GM20000 (cell line): ENCODE measurements at places on chromosomes 7 and 10.

- DNase-seq: peak; percentile 16
Measured at GRCh38 chr7:148060724-148061123, 529.8 kb upstream of the C7orf33 start.

DNA sequence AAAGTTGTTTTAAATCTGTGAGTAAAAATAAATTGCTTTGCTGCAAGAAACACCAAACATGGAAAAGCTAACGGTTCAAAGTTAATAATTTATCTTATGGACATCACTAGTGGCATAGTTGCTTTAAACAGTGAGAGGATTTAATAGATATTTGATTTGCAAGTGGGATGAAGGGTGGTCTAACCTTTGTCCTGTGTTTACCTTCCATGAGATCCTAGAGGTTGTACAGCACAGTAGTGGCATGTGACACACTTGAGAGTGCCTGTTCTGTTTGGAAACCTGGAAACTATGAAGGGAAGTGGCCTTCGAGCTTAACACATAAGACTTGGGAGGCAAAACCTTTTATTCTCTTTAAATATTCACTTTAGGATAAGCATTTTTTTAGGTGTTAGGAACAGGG, 16.0 kb downstream of the EGFR start:
- no peak for DNase-seq

GRCh38 chr7:151317936-151318335, 23.7 kb upstream of the NUB1 start:
- no peak for DNase-seq

- DNase-seq: no peak
Measured at GRCh38 chr7:12303495-12303894, 92.4 kb downstream of the TMEM106B start.

DNA sequence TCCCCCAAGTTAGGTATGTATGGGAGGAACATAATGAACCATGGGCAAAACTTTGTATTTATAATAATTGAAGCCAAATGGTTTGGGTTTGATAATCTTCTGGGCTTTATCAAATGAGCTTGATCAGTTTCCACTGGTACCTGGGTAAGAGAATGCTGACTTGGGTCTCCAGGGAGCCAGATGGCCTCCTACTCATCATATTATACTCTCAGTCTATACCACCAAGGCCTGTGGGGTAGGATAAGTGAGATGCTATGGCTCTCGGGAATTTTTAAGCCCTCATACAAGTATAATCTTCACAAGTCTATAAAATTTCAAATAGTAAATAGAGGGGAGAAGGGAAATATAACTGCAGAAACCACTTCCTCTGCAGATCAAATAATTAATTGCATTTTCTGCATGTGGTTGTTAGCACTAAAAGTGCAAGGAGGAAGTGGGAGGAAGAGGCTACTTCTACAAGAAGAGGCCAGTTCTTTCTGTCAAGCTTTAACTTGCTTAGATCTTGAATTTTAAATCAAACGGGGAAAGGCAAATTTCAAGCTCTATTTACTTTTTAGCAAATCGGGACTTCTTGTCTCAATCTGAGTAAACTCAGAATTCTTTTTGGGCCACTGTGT, 349.0 kb downstream of the SORCS1 start:
- DNase-seq: no peak

DNA sequence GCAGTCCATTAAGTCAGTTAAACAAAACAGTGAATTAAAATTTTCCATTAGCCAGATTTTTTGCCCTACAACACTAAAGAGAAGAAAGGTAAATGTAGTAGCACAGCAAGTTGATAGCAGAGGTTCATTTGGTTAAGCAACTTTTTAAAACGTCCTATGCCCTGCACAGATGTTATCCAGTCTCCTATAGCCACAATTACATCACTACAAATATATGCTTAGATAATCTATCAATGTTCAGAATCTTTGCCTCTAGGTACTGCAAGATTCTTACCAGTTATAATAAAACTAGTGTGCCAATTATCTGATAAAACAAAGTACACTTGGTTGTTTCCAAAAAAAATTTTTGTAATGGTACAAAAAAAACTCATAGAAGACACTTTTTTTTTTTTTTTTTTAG, 175.5 kb upstream of the MYO3A start:
- DNase-seq: no peak

- DNase-seq: no peak
Measured at GRCh38 chr7:128154504-128154903, 86.6 kb upstream of the LEP start.

GRCh38 chr7:138000081-138000701, 1.7 kb downstream of the CREB3L2 start:
- no peak for DNase-seq

DNA sequence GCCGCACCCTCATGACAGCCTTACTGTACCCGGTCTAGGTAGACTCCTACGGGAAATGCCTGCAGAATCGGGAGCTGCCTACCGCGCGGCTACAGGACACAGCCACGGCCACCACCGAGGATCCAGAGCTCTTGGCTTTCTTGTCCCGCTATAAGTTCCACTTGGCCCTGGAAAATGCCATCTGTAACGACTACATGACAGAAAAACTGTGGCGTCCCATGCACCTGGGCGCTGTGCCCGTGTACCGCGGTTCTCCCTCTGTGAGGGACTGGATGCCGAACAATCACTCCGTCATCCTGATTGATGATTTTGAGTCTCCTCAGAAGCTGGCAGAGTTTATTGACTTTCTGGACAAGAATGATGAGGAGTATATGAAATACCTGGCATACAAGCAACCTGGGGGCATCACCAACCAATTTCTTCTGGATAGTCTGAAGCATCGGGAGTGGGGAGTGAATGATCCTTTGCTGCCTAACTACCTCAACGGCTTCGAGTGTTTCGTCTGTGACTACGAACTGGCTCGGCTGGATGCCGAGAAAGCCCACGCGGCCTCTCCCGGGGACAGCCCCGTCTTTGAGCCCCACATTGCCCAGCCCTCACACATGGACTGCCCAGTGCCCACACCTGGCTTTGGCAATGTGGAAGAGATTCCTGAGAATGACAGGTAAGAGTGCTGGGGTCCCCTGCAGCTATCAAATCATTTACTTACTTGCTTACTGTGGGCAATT, 8.5 kb upstream of the CHCHD1 start:
- peak; percentile 28 for DNase-seq

DNA sequence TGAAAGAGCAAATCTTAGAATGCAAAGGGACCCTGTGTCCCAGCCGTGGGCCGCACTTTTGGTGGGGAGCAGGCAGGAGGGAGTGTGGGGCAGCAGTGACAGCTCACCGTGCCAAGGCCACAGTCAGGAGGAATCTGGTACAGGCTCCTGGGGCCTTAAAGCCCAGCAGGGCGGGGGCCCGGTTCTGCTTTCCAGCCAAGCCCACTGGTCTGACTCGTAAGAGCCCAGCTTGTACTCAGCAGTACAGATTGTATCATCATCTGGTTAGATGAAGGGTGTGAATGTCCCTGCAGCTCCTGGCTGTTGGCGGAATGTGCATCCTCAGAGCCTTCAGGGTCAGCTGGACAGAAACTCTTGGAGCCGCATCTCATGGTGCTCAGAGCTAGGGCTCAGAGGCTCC, 30.5 kb upstream of the TRIM8 start:
- no peak for DNase-seq

DNA sequence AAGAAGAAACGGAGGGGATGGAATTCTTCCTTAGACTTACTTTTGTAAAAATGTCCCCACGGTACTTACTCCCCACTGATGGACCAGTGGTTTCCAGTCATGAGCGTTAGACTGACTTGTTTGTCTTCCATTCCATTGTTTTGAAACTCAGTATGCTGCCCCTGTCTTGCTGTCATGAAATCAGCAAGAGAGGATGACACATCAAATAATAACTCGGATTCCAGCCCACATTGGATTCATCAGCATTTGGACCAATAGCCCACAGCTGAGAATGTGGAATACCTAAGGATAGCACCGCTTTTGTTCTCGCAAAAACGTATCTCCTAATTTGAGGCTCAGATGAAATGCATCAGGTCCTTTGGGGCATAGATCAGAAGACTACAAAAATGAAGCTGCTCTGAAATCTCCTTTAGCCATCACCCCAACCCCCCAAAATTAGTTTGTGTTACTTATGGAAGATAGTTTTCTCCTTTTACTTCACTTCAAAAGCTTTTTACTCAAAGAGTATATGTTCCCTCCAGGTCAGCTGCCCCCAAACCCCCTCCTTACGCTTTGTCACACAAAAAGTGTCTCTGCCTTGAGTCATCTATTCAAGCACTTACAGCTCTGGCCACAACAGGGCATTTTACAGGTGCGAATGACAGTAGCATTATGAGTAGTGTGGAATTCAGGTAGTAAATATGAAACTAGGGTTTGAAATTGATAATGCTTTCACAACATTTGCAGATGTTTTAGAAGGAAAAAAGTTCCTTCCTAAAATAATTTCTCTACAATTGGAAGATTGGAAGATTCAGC, 158.7 kb upstream of the LANCL2 start:
- DNase-seq: no peak

DNA sequence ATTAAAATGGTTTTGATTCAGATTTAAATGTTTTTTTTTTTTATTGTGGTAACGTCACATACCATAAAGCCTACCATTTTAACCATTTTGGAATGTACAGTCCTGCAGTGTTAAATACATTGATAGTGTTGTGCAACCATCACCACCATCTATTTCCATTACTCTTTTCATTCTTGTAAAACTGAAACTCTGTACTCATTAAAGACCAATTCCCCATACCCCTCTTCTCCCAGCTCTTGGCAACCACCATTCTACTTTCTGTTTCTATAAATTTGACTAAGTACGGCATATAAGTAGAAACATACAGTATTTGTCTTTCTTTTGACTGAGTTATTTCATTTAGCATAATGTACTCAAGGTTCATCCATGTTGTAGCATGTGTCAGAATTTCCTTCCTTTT, 96.2 kb downstream of the EXOC4 start:
- no peak for DNase-seq

- no peak for DNase-seq
Measured at GRCh38 chr10:89548673-89549072, 13.3 kb upstream of the SLC16A12 start.

DNA sequence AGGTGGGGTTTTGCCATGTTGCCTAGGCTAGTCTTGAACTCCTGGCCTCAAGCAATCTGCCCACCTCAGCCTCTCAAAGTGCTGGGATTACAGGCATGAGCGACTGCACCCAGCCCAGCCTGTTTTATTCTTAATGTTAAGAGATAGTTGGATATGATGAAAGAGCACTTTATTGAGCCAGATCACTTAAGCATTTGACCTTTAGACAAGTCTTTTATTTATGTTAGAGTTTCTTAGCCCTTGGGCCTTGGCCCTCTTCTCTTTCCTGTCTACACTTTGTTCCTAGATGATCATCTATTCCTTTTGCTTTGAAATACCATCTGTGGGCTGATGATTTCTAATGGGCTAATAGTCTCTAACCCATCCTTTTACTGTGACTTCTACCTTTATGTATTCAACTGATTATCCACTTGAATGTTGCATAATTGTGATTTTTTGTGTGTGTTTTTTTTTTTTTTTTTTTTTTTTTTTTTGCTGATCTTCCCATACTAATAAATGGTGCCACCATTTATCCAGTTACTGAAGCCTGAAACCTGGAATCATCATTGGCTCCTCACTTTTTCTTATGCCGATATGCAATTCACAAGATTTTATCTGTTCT, 34.8 kb downstream of the BTRC start:
- DNase-seq: no peak

GRCh38 chr7:100384628-100385294, 11.5 kb downstream of the PILRA start:
- no peak for DNase-seq

GRCh38 chr10:50516171-50516570, 107.6 kb downstream of the SGMS1 start:
- DNase-seq: no peak

DNA sequence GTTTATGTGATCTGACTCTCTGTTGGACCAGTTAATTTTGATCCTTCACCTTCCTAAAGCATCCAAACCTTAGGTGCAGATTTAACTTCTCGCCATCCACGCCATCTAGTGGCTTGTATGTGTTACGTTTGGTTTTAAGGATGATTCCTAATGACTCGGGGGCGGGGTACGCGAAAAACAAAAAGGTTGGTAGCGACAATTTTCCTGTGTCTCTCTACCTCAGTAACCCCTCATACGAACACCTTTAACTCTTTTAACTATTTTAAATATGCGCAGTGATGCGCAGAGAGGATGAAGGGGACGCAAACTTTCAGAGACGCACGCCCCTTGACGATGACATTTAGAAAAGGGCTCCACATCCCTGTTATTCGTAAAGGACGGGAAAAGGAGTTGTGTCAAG, 714 bp upstream of the KCND2 start:
- peak; percentile 78 for DNase-seq

GRCh38 chr7:81725812-81726127, 44.1 kb downstream of the HGF start:
- DNase-seq: no peak

DNA sequence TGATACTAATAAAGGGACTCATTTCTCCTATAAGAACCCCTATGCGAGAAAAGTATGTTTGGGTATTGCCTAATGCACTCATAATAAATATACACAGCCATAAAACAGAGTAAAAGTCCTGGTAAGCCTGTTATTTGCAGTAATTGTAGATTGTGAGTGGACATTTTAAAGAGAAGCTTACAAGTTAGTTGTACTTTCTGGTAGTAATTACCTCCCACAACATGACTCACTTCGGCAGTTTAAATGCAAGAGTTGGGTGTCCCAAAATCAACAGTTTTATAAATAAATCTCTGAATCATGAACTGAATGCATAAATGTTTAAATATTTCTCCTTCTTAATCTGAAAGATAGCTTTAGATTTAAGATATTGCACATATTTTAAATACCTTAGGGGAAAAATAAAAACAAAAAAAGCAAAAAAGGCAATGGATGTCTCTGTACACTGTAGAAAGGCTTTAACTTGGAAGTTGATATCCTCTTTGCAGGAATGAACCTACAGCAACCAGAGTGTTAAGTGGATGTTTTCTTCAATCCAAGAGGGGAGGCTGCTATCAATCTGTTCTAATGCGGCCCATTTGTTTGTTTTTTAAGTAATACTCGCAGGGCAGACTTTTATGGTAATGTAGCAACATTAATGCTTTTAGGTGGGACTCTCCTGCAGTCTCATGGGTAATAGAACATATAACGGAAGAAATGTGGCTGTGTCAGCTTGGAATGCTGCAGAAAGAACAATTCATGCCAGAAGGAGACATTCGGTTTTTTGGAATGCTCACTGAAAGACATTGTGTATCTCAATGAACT, 57.3 kb upstream of the ZEB1 start:
- no peak for DNase-seq

DNA sequence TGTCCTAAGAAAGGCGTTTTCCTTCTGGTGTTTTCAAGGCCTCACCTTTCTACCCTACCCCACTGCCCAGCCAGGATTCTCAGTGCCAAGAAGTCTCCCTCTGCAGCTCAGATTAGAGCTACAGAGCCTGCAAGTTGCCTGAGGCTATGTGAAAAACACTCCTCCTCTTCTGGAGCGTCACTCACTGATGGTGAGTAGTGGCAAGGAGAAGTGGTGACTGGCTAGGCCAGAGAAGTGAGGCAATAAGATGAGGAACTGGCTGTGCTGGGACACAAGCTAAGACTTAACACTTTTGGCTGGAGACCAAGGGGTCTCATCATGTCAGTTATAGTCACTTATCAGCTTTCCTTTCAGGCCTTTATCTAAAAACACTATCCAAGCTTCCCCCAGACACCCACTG, 86.7 kb upstream of the PRKAR2B start:
- no peak for DNase-seq
